ENCODE measurements at places on chromosomes 13 and 19. TPM values are rescaled to one million over a fixed set of nuclear protein-coding genes. Genes with fewer than 3 reads are reported as not detected.

ZNF254 gene
- 33.4 TPM for total RNA-seq

TYK2 gene
- total RNA-seq: 61.6 TPM

MCF2L gene
- total RNA-seq: 77.3 TPM

TSKS gene
- total RNA-seq: not detected

ZNF578 gene
- 3.7 TPM for total RNA-seq

TMEM238 gene
- total RNA-seq: 9.8 TPM

ZNF541 gene
- total RNA-seq: 0.15 TPM

MAG gene
- not detected for total RNA-seq

FSD1 gene
- total RNA-seq: 0.88 TPM

LILRA2 gene
- 0.66 TPM for total RNA-seq

KIR3DL2 gene
- not detected for total RNA-seq

ZIM2 gene
- 1.6 TPM for total RNA-seq

APLP1 gene
- total RNA-seq: 3.3 TPM
